ENCODE measurements at places on chromosomes 5 and 9.

DNA sequence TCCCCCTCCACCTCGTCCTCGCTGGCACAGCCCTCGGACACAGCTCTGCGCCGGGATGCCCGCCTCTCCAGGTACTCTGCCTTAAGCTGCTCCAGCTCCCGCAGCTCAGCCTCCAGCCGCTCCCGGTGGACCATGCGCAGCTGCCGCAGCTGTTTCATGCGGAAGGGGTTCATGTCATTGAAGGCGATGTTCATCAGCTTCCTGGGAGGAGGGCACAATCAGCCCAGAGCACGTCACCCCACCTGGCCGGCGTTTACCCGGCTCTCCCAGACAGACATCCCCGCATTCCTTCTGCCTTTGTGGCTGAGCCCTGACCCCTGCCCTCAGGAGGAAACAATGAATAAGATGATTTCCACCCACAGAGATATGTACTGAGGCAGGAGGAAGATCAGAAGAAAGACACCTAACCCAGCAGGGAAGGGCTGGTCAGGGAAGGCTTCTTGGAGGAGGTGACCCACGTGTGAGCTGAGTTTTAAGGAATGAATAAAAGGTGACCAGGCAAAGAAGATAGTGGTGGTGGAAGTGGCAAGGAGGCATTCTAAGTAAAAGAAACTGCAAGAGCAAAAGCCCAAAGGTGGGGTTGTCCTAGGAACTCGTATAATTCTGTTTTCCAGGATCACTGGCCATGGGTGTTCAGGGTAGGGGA, 7.1 kb upstream of the CORO2A start:
- DNase-seq, result no peak

- no peak for DNase-seq
Measured at GRCh38 chr5:22590677-22591268, 262.4 kb downstream of the CDH12 start.

GRCh38 chr9:98334796-98335195, 79.3 kb upstream of the TBC1D2 start:
- DNase-seq, result no peak

GRCh38 chr9:137878146-137878941, 762 bp downstream of the CACNA1B start:
- DNase-seq, result peak; percentile 80

DNA sequence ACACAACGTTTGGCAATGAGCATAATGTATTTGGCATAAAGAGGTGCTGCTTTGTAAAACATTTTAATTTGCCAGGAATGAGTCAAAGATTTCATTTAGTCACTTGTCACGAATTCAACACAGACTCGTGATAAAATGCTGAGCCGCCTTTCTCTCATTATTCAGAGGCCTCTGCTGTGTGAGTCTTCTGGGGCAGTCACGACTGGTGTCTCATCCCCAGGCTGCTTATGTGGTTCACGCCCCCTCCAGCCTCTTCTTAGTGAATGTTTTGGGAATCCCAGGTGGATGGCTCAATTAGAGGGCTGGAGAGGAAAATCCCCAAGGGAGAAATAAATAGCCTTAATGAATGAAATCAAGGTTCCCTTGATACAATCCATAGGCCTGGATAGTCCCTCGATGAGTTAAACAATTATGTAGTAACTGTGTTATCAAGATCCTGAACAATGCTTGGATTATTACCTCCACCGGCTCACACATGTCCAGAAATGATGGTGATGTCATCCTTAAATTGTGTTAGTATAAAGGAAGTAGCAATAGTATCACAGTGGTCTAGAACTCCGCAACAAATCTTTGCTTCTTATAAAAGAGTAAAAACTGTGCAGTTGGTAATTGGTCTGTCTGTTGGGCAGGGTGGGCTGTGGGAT, 192.1 kb upstream of the ADAMTS16 start:
- DNase-seq, result peak; percentile 24

- no peak for DNase-seq
Measured at GRCh38 chr9:111799915-111800526, 5.3 kb upstream of the SHOC1 start.

DNA sequence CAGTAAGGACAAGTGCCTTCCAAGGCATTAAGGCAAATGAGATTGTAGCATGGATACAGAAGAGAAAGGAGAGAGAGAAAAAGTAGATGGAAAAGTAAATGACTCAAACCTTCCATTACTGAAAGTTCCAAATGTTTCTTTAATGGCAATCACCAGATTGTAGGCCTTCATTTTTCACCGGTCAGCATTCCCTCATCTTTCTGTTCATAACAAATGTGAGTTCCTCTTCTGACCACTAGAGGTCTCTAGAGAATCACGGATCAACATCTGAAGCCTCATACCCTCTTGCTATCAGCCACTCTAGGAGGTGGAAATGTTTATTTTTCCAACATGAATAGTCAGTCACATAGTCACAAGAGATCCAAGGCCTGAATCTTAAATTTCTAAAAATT, 73.6 kb upstream of the RPS23 start:
- DNase-seq, result no peak

DNA sequence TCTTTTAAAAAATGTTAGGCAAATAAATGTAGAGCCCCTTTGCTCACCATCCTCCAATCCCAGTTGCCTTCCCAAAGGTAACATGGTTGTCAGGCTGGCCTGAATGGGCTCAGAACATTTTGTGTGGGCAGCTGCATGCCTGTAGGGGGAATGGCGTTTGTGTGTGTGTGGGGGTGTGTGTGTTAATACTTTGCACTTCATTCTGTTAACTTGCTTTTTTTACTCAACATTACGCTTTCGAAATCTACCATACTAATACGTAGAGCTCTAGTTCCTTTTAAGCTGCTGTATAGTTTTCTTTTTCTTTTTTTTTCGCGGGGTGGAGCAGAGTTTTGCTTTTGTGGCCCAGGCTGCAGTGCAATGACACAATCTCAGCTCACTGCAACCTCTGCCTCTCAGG, 14.0 kb downstream of the MYOZ3 start:
- DNase-seq, result no peak

DNA sequence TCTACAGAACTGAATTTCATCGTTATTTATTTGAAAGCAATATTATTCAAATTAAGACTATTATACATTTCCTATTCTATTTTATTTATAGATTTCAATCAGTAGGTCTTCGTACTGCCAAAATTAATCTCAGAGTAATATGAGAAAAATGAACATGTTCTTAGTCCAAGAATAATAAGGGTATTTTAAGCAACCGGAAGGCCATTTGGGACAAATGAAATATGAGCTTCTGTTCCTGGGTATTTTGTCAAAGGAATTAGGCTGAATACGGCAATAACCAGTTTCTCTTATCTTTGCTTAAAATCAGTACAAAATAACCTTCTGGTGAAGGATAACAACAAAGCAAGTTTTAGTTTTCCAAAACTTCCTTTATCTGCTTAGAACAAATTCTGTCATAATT, 410.3 kb upstream of the PRR16 start:
- DNase-seq, result no peak

- no peak for DNase-seq
Measured at GRCh38 chr9:35561468-35562261, 43.4 kb upstream of the TESK1 start.

DNA sequence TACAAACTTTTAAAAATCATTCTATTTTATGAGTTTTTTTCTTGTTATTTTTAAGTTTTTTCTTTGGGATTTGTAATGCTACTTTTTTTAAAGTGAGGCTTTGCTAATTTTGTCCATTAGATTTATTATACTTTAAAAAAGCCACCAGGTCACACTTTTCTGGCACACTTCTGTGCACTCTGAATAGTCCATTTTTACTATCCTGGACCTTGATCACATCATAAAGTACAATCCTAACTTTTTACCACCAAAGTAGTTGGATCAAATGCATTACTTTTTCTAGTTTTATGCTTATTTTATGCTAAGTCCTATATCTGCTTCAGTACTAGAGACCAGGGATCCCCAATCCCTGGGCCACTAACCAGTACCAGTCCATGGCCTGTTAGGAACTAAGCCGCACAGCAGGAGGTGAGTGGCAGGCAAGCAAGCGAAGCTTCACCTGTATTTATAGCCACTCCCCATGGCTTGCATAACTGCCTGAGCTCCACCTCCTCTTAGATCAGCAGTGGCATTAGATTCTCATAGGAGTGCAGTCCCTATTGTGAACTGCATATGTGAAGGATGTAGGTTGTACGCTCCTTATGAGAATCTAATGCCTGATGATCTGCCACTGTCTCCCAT, 16.0 kb downstream of the FRRS1L start:
- DNase-seq, result no peak

GRCh38 chr5:83049370-83049885, 27.8 kb downstream of the TMEM167A start:
- DNase-seq, result no peak

GRCh38 chr9:135992486-135993408, 31.6 kb upstream of the UBAC1 start:
- peak; percentile 74 for DNase-seq

DNA sequence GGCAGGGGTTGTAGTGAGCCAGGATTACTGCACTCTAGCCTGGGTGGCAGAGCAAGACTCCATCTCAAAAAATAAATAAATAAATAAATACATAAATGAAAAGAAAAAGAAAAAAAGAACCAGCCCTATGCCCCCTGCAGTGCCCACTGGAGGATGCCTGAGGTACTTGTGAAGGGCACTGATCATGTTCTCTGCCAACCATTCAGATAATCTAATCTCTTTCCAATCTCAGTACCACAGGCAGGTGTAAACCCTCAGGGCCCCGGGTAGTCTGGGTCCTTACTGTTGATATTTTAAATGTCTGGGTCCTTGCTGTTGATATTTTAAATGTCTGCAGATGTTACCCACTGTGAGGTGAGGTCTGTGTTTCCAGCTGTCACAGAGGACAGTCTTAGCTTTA, 321.8 kb upstream of the ADCY2 start:
- DNase-seq, result no peak

DNA sequence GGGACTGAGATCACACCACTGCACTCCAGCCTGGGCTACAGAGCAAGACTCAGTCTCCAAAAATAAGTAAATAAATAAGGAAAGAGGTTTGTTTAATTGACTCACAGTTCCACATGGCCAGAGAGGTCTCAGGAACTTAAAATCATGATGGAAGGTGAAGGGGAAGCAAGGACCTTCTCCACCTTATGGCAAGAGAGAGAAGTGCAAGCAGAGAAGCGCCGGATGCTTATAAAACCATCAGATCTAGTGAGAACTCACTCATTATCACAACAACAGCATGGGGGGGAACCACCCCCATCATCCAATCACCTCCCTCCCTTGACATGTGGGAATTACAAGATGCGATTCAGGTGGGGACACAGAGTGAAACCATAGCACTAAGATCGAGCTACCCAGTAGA, 22.8 kb upstream of the RGMB start:
- DNase-seq, result no peak

DNA sequence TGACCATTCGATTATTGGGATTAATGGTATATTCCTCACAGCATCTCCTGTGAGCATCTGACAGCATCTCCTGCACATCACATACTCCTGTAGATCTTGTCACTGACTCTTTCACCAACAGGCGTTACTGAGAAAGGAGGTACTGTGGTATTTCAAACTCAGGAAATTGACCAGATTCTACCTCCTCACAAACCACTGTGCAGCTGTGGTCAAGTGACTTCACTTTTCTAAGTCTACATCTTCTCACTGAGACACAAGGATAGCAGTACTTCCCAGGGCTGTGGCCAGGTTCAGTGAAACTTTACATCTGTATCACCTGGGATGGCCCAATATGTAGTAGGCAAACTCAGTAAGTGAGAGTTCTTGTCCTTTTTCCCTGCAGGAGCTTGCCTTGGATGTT, 332.3 kb upstream of the ADAMTSL1 start:
- DNase-seq, result no peak

DNA sequence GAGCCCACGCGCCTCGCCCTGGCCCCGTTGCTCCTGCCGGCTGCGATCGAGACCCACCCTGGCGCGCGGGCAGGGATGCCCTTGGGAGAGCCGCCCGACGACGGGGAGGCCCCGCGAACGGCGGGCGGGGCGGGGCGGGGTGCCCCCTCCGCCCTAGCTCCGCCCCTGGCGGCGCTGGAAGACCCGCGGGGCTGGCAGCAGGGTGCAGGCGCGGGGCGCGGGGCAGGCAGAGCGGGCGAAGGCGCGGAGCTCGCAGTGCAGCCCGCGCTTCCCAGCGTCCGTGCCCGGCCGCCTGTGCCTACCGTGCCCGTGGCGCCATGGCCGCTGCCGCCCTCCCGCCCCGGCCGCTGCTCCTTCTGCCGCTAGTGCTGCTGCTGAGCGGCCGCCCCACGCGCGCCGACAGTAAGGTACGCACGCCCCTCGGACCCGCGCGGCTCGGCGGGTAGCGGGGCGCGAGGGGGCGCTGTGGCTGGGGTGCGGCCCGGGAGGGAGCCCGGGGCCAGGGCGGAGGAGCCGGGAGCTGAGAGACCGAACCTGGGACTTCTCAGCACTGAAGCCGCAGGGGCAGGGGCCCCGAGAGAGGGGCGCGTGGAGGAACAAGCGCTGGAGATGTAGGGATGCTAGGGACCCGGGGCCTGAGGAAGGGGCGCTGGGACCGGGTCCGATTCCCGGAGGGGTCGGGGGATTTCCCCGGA, at the start of gene OLFML2A:
OLFML2A (plus strand) TSS at position 180 of the 695 bp plus-strand sequence; CDS start at position 318, 138 bp downstream.
- DNase-seq, result peak; percentile 50

GRCh38 chr9:131839281-131840084, 99.6 kb upstream of the RAPGEF1 start:
- peak; percentile 18 for DNase-seq

- DNase-seq, result no peak
Measured at GRCh38 chr9:1173211-1173610, 123.1 kb downstream of the DMRT2 start.

DNA sequence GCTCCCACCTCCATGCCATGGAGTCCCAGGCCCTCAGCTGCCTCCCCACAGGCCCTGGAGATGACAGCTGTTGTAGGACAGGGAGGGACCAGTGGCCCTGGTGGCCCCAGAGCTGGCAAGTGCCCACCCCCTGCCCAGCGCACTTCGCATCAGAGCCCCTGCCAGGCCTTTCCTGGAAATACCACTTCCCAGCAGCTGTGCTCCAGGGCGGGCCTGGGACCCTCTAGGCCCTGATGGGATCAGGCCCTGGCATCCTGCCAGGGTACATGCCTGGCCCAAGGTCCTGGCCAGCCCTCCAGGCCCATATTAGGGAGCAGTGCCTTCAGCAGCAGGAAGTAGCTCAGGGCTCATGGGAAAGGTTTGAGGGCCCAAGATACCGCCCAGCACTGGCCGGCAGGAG, 2.5 kb downstream of the KCNT1 start:
- no peak for DNase-seq

- DNase-seq, result no peak
Measured at GRCh38 chr5:175471628-175472027, 6.7 kb upstream of the SFXN1 start.

- no peak for DNase-seq
Measured at GRCh38 chr5:58950224-58950623, 367.3 kb downstream of the RAB3C start.

DNA sequence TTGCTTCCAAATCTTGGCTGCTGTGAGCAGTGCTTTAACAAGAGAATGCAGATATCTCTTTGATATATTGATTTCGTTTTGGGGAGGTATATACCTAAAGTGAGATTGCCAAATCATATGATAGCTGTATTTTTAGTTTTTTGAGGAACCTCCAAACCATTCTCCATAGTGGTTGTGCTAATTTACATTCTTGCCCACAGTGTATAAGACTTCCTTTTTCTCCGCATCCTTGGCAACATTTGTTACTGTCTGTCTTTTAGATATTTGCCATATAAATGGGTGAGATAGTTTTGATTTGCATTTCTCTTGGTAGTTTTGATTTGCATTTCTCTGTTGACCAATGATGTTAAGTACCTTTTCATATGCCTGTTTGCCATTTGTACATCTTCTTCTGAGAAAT, 10.0 kb upstream of the PLK2 start:
- no peak for DNase-seq
